ENCODE measurements at places on chromosomes 3 and 15.

GRCh38 chr3:17954801-17955200 is 212.4 kb upstream of the TBC1D5 start:
- DNase-seq: no peak

GRCh38 chr3:196699749-196700148 is 12.3 kb downstream of the CEP19 start:
- DNase-seq: no peak

- DNase-seq: no peak
These were observed 17.5 kb upstream of the HHATL start for GRCh38 chr3:42720126-42720525.

GRCh38 chr15:65212097-65212496 is 824 bp upstream of the CILP start:
- DNase-seq: peak; percentile 29

All from CD8-positive, alpha-beta T cell (primary cell).